ENCODE measurements at places on chromosomes 4 and X. TPM values are rescaled to one million over a fixed set of nuclear protein-coding genes. Genes with fewer than 3 reads are reported as not detected.

- DNase-seq = no peak
These were observed 174.4 kb upstream of the FGF13 start for GRCh38 chrX:138885886-138886285.

- DNase-seq = no peak
These were observed 233.6 kb upstream of the GATB start for GRCh38 chr4:151994429-151994828.

DNA sequence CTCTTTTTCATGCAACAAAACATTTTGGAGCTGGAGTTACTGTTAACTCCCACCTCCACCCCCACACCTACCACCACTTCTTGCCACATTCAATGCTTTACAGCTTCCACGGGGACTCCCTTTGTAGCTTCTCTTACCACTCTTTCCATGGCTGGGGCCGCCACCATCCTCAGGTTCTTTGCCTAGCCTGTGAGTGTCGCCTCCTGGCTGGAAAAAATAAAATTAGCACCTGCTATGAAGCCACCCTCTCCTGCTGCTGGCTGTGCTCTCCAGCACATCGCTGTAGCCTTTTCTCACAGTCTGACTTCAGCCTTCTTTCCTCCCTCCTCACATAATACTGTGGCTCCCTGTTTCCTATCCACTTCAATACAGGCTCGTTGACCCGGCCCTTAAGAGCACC, 114.4 kb downstream of the FRAS1 start:
- DNase-seq = no peak

DNA sequence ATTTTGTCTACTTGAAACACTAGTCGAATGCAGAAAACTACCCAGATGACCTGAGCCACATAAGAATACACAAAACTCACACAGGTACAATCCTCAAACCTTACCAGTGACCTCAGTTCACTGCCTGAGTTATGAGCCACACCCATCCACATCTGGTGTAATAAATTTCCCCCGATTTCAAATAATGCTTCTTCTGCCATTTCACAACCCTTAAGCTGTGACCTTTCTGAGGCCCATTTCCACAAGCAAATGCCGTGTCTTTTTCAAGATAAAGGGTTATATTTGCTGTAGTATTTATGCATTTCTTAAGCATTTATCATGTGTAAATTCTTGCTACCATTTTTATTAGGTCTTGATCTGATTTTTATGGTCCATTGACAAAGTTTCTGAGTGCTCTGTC, 1.8 kb upstream of the ARHGEF38 start:
- DNase-seq = no peak

Gene IGSF1
- 12.3 TPM for total RNA-seq
